ENCODE measurements at places on chromosomes 3 and 15.
A peak's percentile ranks its signal among the peaks of the same experiment; 100 is the strongest.

GRCh38 chr15:74621936-74622335 lies 6.3 kb downstream of the CLK3 start:
- DNase-seq = no peak

GRCh38 chr15:52658955-52659354 lies 20.2 kb downstream of the ATOSA start:
- no peak for DNase-seq

- DNase-seq = no peak
Measured at GRCh38 chr15:48811325-48811958, 573 bp upstream of the CEP152 start.

GRCh38 chr3:10521772-10522441 lies 16.5 kb upstream of the ATP2B2 start:
- DNase-seq = no peak

DNA sequence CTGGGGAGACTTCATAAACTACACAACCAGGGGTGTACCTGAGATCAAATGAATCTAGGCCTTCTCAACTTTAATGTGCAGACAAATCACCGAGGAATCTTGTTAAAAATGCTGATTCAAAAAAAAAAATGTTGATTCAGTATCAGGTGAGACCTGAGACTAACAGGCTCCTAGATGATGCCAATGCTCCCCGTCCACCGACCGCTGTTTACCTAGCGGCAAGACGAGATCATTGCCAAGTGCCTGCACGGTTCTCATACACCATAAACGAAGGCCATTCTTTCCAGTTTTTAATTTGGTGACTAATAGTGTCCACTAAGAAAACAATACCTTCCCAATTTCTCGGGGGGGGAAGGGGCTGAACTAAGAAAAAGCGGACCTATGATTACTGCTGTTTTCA lies 2.5 kb upstream of the FSIP1 start:
- DNase-seq = peak; percentile 32

- peak; percentile 39 for DNase-seq
Measured at GRCh38 chr15:66923438-66923881, 141.9 kb upstream of the SMAD3 start.

DNA sequence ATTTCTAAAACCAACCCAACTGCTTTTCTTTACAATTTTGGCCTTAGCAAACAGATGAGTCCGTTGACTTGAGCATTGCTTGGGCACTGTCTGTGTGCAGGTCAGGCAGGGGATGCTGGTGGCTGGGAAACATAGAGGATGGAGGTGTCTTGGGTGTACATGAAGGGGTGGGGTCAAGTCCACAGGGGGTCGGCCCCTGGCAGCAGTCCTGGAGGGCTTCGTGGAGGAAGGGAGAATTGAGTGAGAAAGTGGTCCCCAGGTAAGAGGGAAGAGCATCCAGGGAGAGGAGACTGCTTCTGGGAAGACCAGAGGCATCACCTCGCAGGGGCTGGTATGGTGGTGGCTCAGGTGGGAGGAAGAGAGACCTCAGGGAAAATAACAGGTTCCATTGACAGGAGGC lies 144.8 kb downstream of the TJP1 start:
- DNase-seq = no peak

GRCh38 chr3:112958811-112959560 lies 15.9 kb downstream of the CD200R1 start:
- DNase-seq = no peak

DNA sequence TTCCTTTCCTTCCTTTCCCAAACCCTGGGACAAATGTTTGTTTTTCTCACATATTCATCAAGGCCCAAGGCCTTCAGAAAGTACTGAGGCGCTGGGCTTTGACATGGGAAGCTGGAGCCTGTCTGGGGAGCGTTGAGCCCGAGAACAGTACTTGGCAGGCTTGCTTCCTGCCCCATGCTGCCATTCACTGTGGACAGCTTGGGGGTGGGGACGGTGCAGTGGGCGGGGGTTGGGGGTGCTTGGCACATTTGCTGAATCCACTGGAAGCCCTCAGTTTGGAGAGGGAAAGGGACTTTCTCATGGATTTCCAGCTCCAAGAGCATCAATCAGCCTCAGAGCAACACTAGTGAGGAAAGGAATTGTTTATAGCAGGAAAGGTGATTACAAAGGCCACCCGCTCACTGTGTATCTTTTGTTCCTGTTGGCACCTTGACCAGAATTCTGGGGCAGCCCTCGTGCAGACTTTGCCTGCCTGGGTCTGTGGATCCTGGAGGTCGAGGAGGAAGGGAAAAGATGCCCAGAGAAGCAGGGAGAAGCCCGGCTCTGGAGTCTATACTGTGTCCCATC lies 199.8 kb upstream of the RGMA start:
- no peak for DNase-seq

GRCh38 chr3:69770219-69770618 lies 31.0 kb downstream of the MITF start:
- peak; percentile 66 for DNase-seq

DNA sequence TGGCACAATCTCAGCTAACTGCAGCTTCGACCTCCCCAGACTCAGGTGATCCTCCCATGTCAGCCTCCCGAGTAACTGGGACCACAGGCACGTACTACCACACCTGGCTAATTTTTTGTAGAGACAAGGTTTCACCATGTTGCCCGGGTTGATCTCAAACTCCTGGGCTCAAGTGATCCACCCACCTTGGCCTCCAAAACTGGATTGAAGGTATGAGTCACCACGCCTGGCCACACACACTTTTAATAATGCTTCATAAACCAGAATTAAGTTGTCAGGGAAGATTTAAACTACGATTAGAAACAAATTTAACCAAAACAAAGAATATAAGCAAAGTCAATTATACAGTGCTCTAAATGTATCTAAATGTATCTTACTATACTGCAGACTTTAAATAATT lies 87.5 kb downstream of the LRRFIP2 start:
- DNase-seq = no peak

- no peak for DNase-seq
Measured at GRCh38 chr3:118637846-118638245, 396.8 kb downstream of the IGSF11 start.

GRCh38 chr15:69625328-69625727 lies 172.7 kb downstream of the RPLP1 start:
- DNase-seq = no peak

- peak; percentile 20 for DNase-seq
Measured at GRCh38 chr3:23422517-23422851, 219.4 kb downstream of the UBE2E2 start.

Measured in astrocyte of the hippocampus (primary cell).